Activated CD8-positive, alpha-beta memory T cell treated with anti-CD3 and anti-CD28 coated beads for 48 hours (primary cell): ENCODE measurements at places on chromosomes 16 and 17.

GRCh38 chr17:187130-187529 lies 5.7 kb upstream of the DOC2B start:
- DNase-seq, result no peak

DNA sequence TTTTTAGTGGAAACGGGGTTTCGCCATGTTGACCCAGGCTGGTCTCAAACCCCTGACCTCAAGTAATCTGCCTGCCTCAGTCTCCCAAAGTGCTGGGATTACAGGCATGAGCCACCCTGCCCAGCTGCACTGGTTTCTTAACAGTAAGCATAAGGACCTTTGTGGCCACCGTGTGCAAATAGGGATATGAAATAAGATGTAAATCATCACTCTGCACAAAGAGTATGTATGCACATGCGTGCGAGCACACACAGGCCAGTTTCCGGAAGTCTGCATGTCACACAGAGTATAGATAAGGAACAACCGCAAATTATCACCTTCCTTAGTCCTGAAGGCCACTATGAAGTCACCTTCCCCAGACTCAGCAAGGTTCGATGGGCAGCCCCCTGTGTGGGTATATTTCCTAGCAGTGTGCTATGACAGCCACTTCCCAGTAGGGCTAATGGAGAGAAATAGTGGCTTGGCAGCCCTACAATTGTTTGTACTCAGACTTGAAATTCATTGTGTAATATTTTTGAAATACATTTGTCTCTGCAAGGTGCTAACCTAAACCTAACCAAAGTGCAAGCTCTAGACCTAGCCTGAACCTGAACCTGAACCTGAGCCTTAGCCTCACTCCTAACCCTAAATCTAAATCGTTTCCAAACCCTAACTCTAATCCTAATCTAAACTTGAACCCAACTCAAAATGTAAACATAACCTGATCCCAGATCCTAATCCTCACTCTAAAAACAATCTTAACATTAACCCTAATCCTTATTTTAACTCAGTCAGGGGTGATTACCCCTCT lies 48.4 kb upstream of the SKAP1 start:
- no peak for DNase-seq

DNA sequence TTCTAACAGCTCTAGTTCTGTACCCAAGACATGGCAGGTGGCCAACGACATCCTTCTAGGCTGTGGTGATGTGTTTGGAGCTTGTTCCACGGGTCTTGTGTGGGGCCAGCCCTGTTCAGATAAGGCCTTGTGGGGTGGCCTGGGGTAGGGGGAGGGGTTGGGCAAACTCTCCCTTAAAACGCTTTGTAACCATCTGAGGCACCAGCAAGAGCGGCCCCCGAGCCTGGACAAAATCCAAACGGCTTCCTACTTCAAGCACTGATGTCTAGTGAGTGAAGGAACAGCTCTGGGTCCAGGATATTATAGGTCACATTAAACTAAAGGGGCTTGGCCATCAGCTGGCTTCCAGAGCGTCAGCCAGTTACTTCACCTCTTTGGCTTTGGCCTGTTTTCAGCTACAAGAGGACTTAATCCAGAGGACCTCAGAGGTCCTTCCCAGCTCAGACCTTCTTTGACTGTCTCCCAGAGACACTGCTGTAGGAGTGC lies 11.9 kb downstream of the SERPINF1 start:
- DNase-seq, result no peak

DNA sequence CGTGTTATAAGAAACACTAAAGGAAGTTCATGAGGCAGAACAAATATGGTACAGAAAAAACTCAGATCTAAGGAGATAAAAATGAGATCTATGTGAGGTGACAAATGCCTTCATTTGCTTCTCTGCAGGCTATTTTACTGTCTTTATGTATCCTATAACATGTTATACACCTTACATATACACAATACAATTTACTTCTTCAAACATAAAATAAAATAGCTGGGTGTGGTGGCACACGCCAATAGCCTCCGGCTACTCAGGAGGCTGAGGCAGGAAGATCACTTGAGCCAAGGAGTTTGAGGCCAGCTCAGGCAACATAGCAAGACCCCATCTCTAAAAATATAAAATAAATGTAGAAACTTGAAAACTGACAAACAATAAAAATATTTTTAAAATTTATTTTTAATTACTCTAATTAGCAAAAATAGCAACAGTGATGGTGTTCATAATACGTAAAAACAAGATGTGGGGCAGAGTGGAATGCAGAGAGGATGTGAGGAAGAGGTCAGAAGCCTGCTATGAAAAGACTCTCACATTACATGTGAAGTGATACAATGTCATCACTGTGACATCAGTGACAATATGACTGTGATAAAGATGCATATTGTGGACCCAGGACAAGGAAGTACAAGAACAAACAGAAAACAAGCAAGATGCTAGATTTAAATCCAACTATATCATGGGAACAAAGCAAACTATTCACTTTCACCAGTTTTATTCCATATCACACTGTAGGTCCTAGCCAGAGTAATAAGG lies 31.0 kb downstream of the VPS53 start:
- DNase-seq, result no peak

- no peak for DNase-seq
These were observed 42.2 kb upstream of the BRD7 start for GRCh38 chr16:50411034-50411433.

DNA sequence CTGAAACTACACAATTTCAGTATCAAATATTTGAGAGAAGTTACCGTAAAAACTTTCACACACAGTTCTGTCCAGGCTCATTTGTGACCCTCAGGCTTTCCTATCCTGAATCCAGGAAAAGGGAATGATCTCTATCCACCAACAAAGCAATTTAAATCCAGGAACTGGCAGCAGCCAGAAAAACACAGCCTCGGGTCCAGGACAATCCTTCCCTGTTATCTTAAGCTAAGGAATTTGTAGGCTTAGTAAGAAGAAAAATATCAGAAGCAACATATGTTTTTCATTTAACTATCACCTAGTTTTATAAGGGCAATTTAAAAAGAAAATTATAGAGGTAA lies 47.1 kb downstream of the TEX2 start:
- no peak for DNase-seq

DNA sequence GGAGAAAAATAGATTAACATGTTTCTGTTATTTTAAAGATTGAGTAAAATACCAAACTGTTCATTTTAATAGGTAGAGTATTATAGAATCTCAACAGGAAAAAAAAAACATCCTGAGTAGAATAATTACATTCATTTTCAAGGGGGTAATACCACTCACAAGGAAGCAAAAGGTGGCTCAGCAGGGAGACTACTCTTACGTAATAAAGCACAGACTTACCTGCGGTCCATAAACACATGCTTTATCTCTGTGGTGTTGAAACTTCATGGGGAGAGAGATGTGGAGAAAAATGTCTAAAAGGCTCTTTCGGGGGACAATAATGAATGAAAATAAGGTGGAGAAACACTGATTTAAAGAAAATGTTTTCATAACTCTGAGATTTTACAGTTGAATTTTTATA lies 171.7 kb downstream of the MRTFB start:
- no peak for DNase-seq

GRCh38 chr16:75219838-75220237 lies 1.1 kb downstream of the CTRB1 start:
- DNase-seq, result no peak

- no peak for DNase-seq
These were observed 137.1 kb downstream of the CYB561 start for GRCh38 chr17:63309021-63309420.

DNA sequence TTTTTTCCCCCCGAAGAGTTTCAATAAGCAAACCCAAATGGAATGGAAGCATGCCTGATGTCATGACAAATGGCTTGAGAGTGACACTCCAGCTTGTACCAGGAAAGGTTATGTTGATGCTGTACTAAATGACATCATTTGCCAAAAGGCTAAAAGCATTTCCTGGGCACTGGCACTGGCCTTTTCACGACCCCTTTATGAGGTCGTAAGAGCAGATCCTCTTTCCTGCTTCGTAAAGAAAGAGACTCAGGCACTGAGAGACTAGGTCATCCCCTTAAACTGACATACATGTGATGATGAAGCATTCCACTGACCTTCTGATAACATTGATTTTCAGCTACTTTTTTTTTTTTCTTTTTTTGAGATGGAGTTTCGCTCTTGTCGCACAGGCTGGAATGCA lies 30.5 kb downstream of the CEP295NL start:
- no peak for DNase-seq

DNA sequence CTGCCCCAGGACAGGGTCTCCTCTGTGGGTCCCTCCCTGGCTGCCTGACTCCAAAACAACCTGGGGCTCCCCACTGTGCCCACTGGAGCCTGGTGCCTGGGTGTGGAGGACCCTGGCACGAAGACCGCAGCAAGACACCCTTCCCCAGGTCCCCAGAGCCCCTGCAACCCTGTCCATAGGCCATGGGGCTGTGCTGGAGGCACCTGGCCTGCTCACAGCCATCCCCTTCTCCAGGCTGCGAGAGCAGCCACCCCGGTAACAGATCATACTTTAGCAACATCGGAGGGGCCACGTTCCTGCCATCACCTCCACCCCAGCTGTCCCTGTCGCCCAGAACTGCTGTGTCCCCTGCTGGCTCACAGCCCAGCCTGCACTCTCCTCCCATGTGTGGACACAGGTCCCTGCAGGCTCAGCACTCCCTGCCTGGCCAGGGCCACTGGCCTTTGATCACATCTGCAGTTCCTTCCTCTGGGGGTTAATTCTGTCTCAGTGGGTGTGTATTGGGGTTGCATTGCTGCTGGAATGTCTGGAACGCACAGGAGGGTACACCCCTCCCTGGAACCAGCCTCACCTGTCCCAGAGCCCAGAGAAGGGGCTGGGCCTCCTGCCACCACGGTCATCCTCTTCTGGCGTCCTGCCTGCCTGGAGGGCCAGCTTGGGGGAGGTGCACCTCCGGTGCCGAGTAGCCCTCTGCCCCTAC lies 12.2 kb downstream of the PPL start:
- no peak for DNase-seq

DNA sequence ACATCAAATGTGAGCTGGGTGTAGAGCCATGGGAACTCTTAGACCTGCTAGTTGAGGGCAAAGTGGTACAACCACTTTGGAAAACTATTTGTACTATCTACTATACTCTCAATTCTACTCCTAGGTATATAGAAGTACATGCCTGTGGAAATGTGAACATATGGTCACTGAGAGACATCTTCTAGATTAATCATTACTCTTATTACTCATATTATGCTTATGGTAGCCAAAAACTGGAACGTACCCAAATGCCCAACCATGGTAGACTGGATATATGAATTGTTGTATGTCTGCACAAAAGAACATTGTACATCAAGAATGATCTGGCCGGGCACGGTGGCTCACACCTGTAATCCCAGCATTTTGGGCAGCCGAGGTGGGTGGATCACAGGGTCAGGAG lies 2.7 kb downstream of the WDR45B start:
- no peak for DNase-seq

DNA sequence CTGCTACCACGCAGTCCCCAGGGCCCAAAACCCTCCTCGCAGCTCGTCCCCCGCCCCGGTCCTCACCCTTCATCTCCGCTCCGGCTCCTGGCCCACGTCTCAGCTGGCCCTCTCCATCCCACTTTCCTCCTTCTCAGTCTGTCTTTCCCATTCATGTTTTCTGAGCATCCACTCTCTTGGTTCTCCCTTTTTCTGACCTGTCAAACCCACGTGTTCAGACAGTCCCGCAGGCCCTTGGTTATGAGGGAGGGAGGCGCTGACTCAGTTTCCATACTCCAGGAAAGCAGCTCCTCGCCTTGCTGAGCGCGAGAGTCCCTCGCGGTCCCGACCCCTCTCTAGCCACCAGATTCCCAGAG lies 392 bp upstream of the HID1 start:
- no peak for DNase-seq

- DNase-seq, result no peak
These were observed 200.7 kb downstream of the CCDC182 start for GRCh38 chr17:57544401-57544800.

DNA sequence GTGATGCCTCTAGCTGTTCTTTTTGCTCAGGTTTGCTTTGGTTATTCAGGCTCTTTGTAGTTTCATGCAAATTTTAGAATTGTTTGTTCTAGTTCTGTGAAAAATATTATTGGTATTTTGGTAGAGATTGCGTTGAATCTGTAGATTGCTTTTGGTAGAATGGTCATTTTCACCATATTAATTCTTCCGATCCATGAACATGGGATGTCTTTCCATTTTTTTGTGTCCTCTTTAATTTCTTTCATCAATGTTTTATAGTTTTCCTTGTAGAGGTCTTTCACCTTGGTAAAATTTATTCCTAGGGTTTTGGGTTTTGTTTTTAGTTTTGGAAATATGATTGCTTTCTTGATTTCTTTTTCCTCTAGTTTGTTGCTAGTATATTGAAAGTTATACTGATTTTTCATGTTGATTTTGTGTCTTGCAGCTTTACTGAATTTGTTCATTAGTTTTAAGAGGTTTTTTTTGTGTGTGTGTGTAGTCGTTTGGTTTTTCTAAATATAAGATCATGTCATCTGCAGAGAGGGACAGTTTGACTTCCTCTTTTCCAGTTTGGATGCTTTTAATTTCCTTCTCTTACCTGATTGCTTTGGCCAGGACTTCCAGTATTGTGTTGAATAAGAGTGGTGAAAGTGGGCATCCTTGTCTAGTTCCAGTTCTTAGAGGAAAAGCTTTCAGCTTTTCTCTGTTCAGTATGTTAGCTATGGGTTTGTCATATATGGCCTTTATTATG lies 42.4 kb downstream of the NSRP1 start:
- DNase-seq, result no peak

DNA sequence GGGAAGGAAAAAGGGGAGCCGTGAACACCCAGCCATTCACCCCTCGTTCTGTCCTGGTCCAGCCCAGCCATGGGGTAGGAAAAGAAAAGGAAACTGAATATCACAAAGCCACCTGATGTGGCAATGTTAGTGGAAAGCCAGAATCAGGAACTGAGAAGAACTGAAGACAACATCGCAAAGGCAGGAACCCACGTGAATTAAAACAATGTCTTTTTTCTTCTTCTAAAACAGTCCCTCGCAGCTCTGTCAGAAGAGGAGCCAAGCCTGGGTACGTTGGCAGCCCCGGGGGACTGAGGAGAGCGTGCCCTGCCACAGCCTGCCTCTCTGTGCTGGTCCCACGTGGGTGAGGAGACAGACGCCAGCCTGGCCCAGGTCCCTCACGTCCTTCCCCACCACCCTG lies 55.0 kb downstream of the ZNF423 start:
- no peak for DNase-seq

- no peak for DNase-seq
These were observed 127.2 kb downstream of the HS3ST3B1 start for GRCh38 chr17:14427900-14428647.

- no peak for DNase-seq
These were observed 296.9 kb downstream of the ZFHX3 start for GRCh38 chr16:72751076-72751475.

- DNase-seq, result peak; percentile 71
These were observed 11.4 kb upstream of the TCAP start for GRCh38 chr17:39653662-39654331.
